ENCODE measurements at places on chromosomes 7 and 10.

- DNase-seq: no peak
These were observed 374.5 kb downstream of the PHTF2 start for GRCh38 chr7:78172933-78173591.

DNA sequence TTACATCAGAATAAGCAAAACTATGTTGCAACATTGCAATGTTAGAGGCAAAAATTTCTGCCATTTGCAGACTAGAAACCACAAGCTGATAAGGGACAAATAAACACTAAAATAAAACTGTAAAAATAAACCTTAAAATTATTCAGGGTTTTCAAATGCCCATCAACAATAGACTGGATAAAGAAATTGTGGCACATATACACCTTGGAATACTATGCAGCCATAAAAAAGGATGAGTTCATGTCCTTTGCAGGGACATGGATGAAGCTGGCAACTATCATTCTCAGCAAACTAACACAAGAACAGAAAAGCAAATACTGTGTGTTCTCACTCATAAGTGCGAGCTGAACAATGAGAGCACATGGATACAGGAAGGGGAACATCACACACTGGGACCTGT is 385.0 kb downstream of the PHF14 start:
- DNase-seq: no peak

- DNase-seq: peak; percentile 99
These were observed 73.3 kb upstream of the RHEB start for GRCh38 chr7:151592868-151593486.

GRCh38 chr7:65974191-65974801 is 7.7 kb downstream of the GUSB start:
- no peak for DNase-seq

- no peak for DNase-seq
These were observed 103.0 kb upstream of the LRRTM3 start for GRCh38 chr10:66822801-66823200.

DNA sequence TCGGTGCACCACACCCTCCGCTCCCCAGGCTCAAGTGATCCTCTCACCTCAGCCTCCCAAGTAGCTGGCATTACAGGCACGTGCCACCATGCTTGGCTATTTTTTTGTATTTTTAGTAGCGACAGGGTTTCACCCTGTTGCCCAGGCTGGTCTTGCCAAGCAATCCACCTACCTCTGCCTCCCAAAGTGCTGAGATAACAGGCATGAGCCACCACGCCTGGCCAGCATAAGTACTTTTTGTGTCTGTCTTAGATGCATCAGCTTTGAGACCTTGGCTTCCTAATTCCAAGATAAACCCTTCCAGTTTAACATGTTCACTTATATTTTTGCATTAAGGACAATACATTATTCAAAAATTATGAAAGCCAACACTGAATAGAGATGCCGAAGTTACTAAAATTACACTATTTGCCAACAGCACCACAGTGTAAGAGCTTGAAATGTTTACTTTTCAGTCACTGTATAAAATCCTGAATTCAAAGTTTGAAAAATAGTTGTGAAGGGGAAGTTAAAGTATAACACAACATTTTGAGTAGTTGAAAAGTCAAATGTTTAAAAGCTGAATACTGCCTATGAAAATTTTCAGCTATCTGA is 36.5 kb downstream of the ANKIB1 start:
- no peak for DNase-seq

DNA sequence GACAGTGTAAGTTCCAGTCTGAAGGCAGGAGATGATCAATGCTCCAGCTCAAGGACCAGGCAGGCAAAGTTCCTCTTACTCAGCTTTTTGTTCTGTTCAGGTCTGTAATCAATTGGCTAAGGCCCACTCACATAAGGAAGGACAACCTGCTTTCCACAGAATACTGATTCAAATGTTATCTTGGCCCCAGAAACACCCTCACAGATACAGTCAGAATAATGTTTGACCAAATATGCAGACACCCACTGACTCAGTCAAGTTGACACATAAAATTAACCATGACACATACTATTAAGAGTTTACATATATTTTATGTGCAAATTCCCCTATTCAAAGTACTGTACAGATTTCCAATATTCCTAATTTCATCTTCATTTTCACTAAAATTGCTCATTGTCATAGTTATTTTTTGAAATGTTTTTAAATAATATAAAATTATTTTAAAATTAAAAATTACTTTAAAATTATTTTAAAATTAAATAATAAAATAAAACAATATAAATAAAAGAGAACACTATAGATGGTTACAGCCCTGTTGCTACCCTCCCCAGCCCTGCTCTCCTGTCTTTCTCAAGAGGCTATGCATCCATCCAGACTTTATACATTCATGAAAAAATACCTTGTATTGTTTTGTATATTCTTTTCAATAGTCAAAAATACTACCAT is 59.4 kb downstream of the RAB11FIP2 start:
- no peak for DNase-seq

DNA sequence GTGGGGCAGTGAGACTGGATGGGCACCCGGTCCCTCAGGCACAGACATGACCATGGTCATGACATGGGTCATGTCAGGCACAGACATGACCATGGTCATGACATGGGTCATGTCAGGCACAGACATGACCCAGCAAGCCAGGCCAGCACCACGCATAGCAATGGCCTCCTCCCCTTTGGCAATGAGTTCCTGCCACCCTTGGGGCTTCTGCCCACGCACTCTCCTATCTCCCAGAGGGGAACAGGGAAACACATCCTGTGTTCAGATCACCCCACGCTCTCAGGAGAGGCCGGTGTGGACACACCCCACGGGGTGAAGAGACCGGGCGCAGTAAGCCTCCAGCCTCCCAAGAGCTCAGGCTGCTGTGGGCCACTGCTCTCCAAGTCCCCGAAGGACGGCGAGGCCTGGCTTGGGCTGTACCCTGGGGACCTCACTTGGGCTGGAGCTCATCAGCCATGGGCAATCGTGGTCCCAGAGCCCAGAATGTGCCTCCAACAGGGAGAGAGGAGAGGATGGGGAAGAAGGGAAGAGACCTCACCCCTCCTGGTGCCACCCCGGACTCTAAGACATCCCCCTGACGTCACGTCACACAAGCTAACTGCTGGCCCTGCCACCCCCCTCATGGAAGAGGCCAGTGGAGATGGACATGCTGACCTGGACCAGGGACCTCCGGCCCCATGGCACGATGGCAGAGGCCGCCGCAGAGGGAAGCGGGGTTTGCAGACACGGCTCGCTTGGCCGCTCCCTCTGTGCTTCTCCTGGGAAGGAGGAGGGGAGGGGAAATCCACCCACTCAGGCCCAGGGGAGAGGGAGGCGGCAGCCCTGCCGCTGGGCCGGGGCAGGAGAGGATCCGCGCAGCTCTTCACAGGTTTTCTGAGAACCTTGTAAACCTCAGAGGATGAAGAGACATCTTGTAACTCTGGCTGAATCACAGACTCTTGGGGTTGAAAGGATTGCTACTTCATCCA is 269.6 kb downstream of the ELFN1 start:
- DNase-seq: no peak

DNA sequence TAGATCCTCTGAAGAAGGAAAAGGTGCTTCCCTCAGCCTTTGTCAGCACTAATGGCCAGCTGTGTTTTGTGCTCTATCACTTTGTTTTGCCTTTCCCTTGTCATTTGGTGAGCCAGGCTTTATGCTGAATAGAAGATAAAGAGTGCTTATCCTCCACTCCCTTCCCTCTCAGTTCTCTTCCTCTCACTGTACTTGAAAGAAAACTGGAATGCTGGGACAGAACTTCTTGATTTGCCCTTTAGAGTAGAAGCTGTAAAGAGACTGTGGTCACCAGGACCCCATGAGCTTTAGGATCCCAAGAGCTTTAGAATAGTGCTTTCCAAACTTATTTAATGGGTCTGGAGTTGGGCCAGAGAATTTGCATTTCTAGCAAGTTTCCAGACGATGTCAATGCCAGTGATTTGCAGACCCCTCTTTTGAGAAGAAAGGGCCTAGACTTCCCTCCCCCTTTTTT is 81.4 kb downstream of the LRRC4 start:
- DNase-seq: peak; percentile 21

DNA sequence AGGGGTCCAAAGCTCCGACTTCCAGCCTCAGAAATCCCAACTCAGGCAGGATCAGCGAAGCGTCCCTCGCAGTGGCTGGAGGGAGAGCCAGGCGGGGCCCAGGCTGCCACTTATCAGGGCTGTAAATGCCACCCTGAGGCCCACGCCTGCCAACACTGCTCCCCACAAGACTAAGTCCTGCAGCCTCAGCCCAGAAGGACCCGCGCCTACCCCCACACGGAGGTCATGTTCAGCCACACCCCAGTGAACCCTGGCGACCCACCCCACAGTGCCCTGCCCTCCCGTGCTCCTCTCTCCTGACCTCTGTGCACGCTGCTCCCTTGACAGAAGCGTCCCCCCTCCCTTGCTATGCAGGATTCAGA is 3.2 kb downstream of the PSMG3 start:
- no peak for DNase-seq

- DNase-seq: no peak
These were observed 609 bp downstream of the KLRG2 start for GRCh38 chr7:139482662-139483466.

GRCh38 chr7:155685791-155686160 is 41.3 kb downstream of the RBM33 start:
- no peak for DNase-seq

DNA sequence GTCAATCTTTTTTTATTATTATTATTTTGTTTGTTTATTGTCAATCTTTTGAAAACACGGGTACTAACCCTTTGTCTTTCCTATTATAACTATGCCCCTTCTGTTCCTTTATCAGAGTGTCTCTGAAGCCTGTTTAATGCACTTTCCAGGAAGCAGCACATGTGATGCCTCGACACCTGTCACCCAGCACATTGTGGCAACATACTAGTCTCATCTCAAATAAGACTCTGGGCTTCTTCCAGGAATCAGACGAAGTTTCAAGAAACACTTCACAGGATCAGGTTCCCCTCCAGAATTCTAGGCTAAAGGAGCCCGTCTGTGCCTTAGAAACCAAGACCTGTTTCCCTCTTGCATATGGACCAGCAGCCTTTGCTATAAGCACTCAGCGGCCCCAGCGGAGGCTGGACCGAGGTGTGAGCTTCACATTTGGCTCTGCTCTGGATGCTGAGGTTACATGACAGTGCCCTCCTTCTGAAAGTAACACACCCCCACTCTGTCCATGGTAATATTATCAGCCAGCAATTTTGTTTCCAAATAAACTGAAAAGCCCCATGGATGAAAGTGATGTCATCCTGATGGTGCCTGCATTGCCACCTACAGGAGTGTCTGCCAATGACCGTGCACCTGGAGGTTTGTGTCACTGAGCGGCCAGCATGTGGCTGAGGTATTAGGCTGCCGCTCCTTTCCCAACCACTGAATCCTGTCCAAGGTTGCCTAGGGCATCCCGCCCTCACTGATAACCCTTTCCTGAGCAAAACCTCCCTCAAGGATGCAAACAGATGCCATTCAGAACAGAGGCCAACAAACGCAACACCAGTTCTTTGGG is 38.1 kb downstream of the MKI67 start:
- DNase-seq: no peak

DNA sequence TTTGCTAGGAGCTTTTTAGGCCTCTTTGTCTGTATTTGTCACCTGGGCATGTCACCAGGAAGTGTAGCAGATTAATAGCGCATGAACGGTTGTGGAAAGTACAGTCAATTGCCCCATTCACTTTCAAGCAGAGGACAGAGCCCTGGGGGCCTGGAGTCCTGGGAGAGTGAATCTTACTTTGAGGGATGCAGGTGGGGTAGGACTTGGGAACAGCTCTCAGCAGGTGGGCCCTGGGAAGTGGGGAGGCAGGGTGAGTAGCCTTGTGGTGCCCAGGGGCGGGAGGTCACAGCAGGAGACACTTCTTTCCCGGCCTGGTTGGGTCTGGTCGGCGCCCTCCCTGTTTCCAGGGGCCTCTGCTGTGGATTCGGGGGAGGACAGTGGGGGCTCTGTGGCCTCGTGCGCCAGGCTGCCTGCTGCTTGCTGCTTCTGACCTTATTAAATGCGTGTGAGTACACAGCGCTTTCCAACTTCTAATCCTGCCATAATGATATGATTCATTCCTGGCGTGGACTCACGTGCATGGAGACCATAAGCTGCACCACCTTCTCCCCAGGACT is 51.6 kb upstream of the AQP1 start:
- DNase-seq: peak; percentile 24

DNA sequence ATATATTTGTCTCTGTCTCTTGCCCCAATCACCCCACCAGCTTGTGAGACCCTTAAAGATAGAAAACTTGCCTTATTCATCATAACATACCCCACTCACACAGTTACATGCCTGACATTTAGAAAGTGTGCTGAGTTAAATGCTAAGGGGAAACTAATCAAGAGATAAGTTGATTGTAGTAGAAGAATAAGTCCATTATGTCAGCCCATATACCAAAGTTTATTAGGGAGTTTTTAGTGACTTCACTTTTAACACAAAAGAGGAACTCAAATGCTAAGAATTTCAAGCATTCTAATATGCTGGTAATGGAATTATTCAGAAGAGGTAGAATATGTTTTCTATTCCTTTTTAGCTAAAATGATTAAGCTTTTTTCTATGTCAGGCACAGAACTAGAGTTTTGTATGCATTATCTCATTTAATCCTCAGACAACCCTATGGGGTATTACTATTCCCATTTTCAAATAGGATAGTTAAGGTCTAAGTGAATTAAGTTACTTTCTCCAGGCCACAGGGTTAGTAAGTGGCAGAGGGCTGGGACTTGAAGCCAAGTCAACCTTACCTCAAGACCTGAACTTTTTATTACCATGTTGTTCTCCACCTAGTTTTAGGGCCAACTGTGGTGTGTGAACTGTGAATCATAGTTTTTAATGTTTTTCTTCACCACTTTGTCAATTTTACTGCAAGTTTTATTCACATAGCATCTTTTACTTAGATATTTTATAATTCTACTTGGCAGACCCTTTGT is 19.6 kb downstream of the ASAH2 start:
- no peak for DNase-seq

- DNase-seq: no peak
These were observed 49.0 kb downstream of the CCDC71L start for GRCh38 chr7:106611911-106612310.

DNA sequence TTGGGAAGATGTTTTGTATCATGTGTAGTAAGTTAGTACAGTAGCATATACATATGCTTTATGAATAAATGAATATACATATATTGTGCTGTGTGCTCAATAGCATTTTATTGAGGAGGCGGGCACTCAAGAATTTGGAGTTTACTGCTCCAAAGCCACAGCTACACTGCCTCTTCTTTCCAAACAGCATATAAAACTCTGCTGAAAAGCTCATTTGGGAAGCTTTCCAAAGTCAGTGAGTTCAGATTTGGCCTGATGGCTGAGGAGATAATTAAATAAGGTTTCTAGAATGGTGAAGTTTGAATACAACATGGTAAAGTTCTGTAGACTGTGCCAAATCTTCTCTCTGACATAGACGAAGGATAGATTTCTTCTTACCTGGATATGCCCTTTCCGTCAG is 29.8 kb downstream of the CDK1 start:
- DNase-seq: no peak

- no peak for DNase-seq
These were observed 13.2 kb upstream of the FRMPD2 start for GRCh38 chr10:48287417-48288391.

DNA sequence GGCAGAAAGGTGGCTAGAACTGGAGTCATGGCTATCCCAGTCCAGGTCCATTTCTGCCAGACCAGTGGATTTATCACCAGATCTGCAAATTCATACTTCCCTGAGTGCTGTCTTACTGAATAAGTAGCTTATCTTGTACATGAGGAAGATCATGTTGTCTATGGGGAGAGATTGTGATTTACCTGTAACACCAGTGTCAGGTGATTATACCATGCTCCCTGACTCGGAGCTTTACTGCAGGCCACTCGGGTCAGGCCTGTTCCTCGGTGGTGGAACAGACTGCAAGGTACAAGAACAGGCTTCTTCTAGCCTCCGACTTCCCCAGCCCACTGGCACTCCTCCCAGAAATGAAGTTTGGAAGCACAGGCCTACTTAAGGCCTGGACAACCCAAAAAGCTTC is 42.6 kb upstream of the DLG5 start:
- DNase-seq: no peak

All from fibroblast of skin of right quadriceps (primary cell).